NCI-H2171 (cell line): ENCODE measurements at places on chromosomes 11 and 22.

DNA sequence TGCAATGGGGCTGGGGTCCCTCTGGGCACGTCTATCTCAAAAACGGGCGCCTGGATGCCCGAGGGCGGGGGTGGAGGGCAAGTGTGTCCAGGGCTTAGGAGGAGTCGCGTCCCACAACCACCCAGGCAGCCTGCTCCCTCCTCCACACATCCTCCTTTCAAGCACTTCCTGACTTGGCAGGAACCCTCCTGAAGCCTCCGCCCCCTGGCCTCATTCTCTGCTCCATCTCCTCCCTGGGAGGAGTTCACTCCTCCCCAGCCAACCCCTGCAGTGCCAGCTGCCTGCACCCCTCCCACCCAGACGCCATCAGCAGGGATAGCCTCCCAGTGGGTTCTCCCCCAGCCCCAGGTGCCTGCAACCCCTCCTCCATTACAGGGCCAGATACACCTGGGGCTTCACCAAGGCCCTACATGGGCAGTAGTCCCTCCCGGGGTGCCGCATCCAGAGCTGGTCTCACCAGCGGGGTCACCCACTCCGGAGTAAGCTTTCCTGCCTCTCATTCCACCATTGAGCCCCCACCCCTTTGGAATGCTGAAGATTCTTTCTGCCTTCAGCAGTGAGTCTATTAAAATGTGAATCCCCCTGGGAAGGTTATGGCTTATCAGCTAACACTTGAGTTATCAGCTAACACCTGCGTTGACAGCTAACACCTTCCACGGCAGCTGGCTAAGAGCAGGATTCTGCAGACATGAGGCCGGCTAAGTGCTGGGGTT lies 24.4 kb downstream of the RTN4R start:
- DNase-seq: peak; percentile 93

DNA sequence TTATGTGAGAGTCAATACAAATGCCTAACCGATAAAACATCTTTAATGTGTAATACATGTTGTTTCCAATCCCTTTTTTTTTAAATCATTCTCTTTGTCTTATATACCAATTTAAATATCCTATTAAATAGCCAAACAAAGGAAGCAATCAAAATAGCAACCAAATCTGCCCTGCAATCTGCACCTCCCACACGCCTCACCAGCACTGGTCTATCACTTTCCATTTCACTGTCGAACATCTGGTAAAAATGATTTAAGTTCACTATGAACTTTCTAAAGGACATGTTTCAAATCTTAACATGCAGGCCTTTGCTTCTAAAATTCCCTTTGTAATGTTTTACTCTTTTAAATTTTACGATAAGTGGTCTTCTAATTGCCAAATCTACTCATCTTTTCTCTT lies 1305.5 kb upstream of the TENM4 start:
- no peak for DNase-seq

- no peak for DNase-seq
Measured at GRCh38 chr22:39474351-39475111, 17.7 kb downstream of the MGAT3 start.

DNA sequence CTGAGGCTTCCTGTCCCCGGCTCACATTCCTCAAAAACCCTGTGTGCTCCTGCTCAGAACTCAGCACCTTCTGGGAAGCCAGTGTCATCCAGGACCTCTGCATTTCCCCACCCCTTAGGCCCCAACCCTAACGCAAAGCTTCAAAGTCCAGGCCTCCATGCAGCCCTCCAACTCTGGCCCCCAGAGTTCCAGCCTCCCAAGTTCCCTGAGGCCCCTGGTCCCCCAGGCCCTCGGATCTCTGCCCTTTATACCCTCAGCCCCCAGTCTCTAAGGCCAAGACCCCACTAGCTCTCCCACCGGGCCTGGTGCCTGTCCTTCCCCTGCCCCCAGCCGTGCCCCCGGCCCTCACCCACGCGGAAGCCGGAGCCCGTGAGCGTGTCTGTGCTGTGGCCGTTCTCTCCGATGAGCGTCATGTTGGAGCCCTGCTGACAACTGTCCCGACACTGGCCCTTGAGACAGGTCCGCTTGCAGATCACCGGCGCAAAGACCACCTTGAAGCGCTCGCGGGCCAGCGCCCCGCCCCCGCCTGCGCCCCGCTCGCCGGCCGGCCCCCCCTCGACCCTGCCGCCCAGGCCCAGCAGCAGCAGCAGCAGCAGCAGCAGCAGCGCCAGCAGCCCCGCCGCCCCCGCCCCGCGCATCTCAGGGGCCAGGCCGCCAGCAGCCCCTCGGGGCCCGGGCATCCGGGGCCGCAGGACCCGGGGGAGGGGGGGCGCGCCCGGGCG lies 718 bp downstream of the LTBP3 start:
- no peak for DNase-seq

DNA sequence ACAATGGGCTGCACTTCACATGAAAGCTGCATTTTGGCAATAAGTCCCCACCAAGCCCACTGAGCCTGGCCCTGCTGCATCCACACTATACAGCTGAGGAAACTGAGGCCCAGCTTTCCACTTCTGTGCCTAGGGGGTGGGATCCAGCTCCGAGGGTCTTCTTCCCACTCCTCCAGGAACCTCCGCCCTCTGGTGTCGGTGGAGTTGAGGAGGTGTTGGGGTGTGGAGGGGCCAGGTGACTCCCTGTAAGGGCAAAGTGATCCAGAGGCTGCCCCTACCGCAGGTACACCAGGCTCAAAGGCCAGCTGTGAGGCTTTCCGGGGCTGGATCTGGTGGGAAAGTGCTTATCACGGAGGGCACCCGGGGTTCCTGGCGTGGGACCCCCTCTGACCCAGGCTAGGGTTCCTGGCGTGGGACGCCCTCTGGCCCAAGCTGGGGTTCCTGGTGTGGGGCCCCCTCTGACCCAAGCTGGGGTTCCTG lies 125.0 kb downstream of the KCNQ1 start:
- no peak for DNase-seq

DNA sequence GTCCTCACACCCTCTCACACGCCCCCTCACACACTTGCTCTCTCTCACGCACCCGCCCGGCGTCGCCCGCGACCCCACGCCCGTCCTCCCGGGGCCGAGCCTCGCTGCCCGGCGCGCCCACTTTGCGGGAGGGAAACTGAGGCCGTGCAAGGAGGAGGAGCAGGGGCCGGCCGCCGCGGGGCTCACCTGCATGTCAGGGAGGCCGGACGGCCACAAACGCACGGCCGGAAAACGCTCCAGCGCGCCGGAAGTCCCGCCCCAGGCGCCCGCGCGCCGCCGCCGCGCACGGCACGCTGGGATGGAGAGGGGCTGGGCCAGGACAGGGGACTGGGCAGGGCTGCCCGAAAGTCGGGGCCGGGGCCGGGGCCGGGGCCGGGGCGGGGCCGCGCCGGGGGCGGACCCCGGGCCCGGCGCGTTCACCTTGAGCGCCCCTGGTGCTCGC lies at the start of gene CHID1:
TSS of gene CHID1 (minus strand) at position 222 of the 442 bp plus-strand sequence. CDS start 5,994 bp downstream, outside the sequence.
- peak; percentile 58 for DNase-seq

GRCh38 chr22:46686221-46687047 lies 51.6 kb downstream of the CERK start:
- no peak for DNase-seq

- peak; percentile 11 for DNase-seq
Measured at GRCh38 chr11:60753309-60753708, 3.4 kb upstream of the MS4A15 start.

DNA sequence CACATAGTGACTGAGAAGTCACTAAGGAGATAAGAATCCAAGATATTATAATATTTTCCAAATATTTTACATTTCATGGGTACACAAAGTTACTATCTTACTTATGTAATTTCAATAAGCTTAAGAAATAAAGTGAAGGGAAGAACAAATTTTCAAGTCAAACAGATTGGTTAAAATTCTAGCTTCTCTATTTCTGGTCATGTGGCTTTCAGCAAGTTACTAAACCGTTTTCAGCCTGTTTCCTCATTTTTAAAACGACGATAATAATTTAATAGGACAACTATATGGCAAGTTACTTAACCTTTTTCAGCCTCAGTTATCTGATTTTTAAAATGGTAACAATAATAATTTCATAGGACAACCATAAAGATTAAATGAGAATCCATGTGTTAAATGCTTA lies 15.6 kb downstream of the DCUN1D5 start:
- no peak for DNase-seq

DNA sequence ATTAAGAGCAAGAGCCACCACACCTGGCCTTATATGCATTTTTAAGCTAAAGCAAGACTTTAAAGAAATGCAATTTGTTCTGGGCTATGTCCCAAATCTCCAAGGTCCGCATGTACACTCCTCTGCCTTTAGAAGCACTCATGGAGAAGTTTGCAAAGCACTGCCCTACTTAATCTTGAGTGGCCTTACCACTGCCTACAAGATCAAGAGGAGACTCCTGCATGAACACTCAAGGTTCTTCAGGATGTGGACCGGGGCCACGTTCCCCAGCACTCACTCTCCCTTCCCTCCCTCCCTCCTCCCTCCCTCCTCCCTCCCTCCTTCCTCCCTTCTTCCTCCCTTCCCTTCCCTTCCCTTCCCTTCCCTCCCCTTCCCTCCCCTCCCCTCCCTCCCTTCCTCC lies 63.2 kb upstream of the HSPA8 start:
- no peak for DNase-seq

GRCh38 chr11:2534134-2534956 lies 89.5 kb downstream of the KCNQ1 start:
- DNase-seq: no peak

DNA sequence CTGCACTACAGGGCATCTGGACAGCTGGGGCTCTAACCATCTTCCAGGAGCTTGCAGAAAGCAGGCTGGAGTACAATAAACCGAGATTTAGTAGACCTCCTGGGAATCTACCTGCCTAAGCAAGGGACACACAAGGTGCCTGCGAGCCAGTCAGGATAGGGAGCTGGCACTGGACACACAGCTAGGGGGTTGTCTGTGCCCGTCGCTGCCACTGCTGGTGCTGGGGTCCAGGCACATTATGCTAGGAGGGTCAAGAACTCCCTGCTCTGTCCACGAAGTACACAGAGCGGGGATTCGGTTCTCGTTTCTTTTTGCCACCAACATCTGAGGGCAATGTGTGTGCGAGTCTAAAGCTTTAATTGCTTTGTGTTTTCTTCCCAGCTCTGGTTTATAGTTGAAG lies 4.2 kb downstream of the RIC8A start:
- DNase-seq: no peak

DNA sequence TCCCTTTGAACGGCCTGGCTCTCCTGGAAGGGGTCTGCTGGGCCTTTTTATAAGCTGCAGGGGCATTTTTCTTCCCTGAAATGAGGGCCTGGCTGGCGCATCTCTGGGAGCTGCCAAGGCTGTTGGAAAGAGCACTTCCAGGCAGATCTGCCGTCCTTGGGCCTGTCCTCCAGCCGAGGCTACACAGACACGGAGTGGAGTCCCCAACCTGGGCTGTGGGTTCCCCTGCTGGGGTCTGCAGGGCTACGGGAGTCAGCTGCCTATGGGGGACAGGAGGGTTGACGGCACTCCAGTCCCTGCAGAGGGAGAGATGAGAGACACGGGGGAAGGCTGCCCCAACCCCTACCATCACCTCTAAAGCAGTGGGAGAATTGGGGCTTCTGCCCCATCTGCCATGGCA lies 606.6 kb downstream of the TBC1D22A start:
- no peak for DNase-seq

GRCh38 chr22:27046603-27047002 lies 389.2 kb downstream of the MIAT start:
- DNase-seq: no peak

DNA sequence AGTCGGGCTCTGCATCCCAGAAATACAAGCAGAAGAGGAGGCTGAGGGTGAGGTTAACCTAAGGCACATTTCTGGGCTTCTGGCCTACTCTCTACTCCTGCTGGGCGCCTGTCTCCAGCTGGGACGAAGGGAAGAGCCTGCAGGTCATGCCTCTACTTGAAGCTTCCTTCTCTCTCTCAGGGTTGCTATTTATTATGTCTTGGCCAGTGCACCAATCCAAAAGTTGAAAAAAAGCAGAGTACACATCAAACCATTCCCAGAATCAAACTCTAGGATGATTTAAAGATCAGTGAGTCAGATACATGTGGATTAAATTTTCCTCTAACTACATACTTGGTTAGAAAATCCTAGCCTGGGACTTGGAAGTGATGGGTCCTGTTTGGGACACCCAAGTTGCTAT lies 60.2 kb upstream of the CDON start:
- DNase-seq: no peak

- DNase-seq: no peak
Measured at GRCh38 chr11:128519338-128519737, 68.0 kb downstream of the ETS1 start.

DNA sequence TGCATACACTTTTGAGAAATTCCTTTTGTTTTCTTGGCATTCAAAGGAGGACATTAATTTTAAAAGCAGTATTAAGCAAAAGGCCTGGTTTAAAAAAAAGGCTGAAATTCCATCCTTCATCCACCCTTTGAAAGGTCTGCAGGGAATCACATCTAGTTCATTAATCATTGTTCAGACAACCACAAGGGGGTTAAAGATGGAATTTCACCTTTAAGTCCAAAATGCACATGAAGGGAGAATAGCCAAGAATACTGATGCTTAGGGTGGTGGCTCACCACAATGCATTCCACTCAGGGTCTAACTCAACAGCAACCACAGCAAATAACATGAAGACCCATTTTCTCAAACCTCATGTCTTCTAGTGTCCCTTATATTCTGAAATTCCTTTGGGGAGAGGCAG lies 256.9 kb downstream of the CADM1 start:
- DNase-seq: no peak

DNA sequence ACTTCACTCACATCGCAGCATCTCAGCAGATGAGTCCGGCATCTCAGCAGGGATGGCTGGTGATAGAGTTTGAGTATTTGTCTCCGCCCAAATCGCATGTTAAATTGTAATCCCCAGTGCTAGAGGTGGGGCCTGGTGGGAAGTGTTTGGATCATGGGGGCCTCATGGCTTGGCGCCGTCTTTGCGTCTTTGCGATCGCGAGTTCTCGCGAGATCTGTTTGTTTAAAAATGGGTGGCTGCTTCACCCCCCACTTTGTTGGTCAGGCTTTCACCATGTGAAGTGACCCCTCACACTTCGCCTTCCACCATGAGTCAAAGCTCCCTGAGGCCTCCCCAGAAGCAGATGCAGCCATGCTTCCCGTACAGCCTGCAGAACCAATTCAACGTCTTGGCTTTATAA lies 3.0 kb upstream of the RRP7A start:
- no peak for DNase-seq

DNA sequence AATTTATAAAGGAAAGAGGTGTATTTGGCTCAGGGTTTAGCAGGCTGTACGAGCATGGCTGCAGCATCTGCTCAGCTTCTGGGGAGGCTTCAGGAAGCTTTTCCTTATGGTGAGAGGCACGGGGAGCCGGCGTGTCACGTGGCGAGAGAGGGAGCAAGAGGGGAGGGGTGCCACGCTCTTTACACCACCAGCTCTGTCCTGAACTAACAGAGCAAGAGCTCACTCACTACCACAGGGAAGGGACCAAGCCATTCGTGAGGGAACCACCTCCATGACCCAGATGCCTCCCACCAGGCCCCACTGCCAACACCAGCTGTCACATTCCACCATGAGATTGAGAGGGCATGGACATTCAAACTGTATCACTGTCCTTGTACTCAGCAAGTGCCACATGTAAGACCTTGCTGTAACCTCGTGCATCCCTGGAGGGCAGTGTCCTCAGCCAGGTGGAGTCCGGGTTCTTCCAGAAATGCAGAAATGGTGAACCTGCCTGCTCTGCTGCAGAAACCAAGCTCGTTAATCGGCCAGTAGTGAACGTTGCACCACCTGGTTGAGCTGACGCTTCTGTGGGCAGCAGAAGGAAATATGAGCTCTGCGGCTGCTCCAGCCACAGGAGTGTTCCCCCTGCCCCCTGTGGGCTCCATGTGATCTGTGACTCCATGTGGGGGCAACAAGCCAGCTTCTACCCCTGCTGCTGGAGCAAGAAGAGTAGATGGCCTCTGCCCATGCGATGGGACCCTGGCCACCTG lies 368.6 kb downstream of the TBC1D22A start:
- DNase-seq: no peak

- DNase-seq: no peak
Measured at GRCh38 chr22:47839595-47840227, 1077.3 kb downstream of the TBC1D22A start.

GRCh38 chr11:49377978-49378377 lies 169.6 kb upstream of the FOLH1 start:
- DNase-seq: no peak
